NCI-H774 (cell line): ENCODE measurements at places on chromosomes 4 and X.

- no peak for DNase-seq
Measured at GRCh38 chrX:38798956-38799355, 2.3 kb upstream of the MID1IP1 start.

DNA sequence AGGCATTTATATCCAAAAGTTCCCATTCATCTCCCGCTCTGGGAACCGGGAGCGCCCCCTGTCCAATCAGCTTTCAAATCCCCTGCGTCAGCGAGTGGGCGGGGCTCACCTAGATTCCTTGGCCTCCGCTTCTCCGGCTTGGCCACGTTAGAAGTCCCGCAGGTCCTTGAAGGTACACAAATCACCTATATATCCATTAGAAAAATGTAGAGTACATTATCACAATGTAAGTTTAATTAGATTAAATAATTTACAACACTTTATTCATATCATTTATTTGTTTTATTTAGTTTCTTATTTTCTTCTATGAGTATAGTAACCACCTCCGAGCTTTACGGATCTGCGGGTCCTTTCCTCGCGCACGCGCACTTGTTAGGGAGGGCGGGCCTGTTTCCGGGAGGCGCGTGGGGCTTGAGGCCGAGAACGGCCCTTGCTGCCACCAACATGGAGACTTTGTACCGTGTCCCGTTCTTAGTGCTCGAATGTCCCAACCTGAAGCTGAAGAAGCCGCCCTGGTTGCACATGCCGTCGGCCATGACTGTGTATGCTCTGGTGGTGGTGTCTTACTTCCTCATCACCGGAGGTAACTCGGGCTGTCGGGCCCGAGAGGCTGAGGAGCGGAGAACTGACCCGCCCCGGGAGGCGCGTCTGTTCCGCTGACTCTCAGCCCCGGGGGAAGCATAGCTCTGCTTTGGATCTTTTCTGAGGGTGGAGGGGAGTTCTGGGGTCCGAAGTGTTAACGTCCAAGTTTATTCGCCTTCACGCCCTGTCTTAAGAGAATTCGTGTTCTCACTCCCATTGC lies at the start of gene OSTC:
Gene OSTC (plus strand): TSS at position 388 of the 802 bp plus-strand sequence. CDS start 57 bp downstream, at position 445.
- DNase-seq: peak; percentile 84

GRCh38 chrX:50183891-50184290 lies 16.9 kb downstream of the AKAP4 start:
- DNase-seq: no peak

GRCh38 chr4:181944527-181944926 lies 298.7 kb upstream of the TENM3 start:
- peak; percentile 3 for DNase-seq

GRCh38 chrX:116111934-116112595 lies 58.5 kb upstream of the AGTR2 start:
- no peak for DNase-seq

DNA sequence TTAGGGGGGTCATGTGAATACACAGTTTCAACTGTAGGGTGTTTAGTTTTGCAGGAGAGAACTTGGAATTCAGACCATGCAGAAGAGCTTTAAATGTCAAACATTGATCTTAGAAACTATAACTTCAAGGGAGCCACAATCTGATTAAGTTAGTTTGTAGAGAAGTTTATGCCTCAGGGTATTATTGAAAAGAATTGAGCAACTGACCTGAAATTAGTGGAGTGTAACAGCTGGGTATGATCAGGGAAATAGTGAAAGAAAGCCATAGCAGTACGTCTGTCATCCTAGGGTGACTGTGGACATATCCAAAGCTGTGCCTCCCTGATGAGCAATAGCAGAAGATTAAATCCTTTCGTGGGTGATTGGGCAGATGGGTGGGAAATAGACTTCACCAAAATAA lies 63.8 kb downstream of the FAM47B start:
- no peak for DNase-seq

DNA sequence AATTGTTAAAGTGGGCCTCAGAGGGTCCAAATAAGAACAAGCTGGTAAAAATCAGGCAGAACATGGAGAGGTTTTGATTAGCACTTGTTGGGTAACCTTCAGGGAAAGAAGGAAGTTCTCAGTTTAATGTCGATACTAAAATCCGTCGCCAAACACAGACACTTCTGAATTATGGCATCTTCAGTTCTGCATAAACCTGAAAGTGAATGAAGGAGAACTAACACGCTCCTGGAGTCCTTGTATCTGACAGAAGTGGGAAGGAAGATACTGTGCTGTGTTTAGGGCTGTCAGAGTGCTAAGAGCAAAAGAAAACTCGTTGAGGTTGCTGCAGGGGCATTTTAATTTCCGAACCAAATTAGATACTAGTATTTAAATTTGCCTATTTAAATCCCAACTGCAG lies 106.2 kb downstream of the TMA16 start:
- no peak for DNase-seq

- no peak for DNase-seq
Measured at GRCh38 chr4:142091691-142092182, 455.4 kb downstream of the IL15 start.

DNA sequence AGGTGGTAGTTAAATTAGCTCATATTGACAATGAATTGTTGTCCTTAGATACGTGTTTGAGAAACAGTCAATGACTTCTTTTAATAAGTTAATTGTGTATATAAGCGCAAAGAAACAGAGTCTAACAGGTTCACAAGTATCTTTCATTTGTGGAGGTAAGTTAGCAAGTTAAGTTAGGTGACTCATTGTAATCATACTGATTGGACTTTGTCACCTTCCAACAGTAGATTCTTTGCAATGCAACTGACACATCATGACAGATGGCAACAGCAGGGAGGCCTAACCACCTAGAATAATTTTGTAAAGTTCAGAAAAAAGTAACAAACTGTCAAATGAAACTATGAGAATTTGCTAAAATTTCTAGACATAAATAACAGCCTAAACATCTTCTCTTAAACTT lies 207.6 kb upstream of the PITX2 start:
- no peak for DNase-seq

DNA sequence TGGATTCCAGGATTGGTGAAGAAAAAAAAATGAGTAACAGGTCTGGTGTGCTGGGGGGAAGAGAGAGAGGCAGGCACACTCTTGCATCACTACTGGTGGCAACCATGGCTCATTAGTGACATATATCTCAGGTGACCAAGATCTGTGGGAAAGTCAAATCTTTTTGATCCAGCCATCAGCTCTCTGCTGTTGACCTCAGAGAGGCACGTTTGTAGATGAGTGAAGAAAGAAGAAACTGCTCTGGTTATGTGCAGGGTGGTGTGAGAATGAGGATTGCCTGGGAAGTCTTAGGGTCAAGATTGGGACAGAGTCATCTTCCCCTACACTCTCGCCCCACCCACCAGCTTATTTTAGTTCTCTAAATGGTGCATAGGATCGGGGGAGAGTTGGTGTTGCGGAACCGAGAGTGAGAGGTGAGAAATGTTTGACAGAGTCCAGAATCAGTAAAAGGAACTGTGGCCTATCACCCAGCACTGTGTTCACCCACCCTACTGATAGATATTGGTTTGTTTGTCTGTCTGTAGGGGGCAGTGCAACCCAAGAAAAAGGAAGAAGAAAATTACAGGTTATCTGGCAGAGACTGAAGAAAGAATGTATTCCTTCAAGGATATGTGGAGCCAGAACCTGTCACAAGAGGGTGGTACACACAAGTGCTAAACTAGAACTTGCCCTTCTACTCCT lies 21.9 kb downstream of the ARMCX6 start:
- DNase-seq: peak; percentile 7
